Activated CD4-positive, alpha-beta T cell treated with anti-CD3 and anti-CD28 coated beads, Interleukin-2, amount 50 U/mL, for 16 hours (primary cell): ENCODE measurements at places on chromosomes 2 and 18.

DNA sequence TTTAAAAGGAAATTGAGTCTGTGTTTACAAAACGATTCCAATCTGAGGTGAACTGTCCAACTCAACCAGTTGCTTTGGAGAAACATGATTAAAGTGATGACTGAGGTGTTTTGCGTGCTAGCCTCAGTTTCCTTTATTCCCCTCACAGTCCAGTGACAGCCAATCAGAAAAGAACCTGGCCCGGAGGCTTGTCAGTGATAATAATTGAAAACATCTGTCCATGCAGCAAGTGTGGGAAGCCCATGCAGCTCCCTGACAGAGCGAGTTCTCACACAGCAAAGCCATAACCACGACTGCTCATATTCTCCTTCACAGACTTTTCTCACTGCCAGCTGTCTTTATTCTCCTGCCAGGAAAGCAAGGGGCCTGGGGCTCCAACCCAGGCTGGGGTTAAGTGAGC, 613.4 kb downstream of the ARHGAP15 start:
- DNase-seq: no peak

DNA sequence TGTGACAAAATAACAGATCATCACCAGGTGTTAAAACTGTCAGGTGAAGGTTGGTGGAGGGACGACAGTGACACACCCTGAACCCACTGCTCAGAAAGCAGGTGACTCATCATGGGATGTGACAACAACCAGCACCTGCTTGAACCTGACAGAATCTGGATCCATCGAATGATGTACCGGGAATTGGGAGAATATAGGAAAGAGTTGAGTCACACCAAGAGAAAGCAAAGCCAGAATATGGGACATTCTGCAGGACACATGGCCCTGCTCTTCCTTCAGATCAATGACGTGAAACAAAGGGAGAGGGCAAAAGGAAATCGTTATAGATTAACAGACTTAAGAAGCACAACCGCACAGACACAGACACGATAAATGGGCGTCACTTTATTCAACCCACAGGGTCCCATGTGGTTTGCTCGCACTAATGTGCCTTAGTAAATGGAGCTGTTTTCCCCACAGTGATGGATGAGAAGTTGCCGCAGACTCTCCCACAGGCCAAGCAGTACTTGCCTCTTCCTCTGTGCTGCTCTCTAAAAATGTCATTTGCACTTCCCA, 100.1 kb downstream of the CRACDL start:
- peak; percentile 27 for DNase-seq

GRCh38 chr2:101272045-101272784, 19.5 kb downstream of the CNOT11 start:
- peak; percentile 89 for DNase-seq

GRCh38 chr2:88831792-88832248, 140.3 kb downstream of the RPIA start:
- DNase-seq: peak; percentile 58

DNA sequence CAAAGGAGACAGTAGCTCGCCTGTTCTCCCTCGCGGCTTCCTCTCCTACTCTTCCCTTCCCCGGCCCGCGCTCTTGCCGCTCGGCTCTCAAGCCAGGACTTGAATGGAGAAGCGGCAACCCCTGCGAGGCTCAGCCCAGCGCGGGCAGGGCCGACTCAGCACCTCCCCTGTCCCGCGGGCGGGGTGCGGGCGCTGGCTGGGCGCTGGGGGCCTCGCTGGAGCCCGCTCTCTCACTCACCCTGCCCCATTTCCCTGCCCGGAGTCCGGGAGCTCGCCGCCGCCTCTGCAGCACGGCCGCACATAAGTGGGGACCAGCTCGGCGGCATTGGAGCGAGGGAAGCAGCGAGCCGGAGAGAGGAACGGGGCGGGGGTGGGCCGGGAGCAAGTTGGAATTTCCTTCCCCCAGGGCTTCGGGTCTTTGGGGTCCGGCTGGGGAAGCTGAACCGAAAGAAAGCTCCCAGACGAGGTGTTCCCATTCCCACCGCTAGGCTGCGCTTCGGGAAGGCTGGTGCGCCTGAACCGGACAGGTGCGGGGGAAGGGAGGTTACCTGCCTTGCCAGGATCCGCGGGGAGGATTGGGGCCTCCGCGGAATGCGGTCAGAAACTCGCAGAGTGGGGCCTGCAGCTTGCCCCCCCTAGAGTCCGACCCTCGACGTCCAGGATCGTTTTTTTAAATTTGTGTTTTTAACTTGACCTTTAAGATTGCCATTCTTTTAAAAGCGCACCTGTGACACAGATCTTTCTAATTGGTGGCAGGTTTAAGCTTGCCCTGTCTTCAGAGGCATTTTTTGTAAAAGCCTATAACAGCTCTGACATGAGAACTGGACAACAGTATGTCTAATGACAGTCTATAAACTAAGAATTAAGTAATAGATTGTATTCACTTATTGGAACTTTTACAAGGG, at the start of gene COBLL1:
TSS of gene COBLL1 (minus strand) at position 105 of the 905 bp plus-strand sequence. CDS start 627 bp downstream, outside the sequence.
- peak; percentile 46 for DNase-seq

DNA sequence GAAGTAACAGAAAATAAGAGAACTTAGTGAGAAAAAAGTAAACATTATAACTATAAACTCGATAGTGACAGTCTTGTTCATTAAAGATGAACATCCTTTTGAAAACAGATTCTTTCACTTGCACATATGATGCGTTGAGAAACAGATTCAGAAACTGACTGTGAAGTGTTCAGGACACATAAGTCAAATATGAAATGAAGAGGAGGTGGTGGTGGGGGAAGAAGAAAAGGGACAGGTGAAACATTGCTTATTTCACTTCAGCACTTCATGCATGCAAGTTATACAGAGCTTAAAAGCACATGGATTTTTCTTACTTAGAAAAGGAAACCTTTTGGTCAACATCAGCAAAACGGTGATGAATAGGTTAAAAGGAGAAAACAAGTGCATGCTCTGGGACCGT, 42.5 kb downstream of the STAT4 start:
- DNase-seq: no peak

- DNase-seq: peak; percentile 65
Measured at GRCh38 chr2:204177977-204178522, 241.5 kb downstream of the ICOS start.

- DNase-seq: no peak
Measured at GRCh38 chr2:170207901-170208300, 30.0 kb downstream of the MYO3B start.

GRCh38 chr18:35610089-35610488, 28.5 kb downstream of the GALNT1 start:
- no peak for DNase-seq

GRCh38 chr2:9164112-9164608, 42.5 kb upstream of the ASAP2 start:
- no peak for DNase-seq

- no peak for DNase-seq
Measured at GRCh38 chr2:58539973-58540372, 298.8 kb upstream of the FANCL start.

GRCh38 chr2:85154048-85154753, 21.0 kb downstream of the TCF7L1 start:
- no peak for DNase-seq

- DNase-seq: no peak
Measured at GRCh38 chr2:40201425-40201824, 250.5 kb downstream of the SLC8A1 start.

GRCh38 chr2:162433491-162433890, 89.6 kb downstream of the GCA start:
- no peak for DNase-seq

- DNase-seq: no peak
Measured at GRCh38 chr2:36753706-36754221, 57.3 kb downstream of the VIT start.

DNA sequence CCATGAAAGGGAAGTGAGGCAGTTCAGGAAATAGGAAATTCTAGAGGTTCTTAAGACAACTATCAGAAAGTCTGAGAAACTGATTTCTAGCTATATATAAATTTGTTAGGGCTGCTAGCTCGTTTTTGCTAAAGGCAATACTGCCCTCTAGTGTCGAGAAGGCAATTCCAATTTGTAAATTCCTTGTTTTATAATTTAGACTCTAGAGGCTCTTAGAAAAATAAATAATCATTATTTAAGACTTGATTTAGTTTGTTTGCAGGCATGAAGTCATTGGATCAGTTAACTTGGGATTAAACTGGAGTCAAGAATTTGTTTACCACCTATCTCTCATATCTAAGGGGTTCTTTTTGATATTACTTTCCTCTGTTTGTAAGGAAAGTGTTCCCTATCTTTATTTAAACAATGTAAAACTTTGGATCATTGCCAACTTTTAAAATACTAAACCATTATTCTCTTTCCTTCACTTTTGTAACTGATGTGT, 66.2 kb downstream of the ACVR2A start:
- peak; percentile 46 for DNase-seq

- no peak for DNase-seq
Measured at GRCh38 chr2:30661173-30662107, 145.8 kb downstream of the CAPN13 start.

GRCh38 chr2:222115296-222115695, 183.5 kb downstream of the PAX3 start:
- no peak for DNase-seq

DNA sequence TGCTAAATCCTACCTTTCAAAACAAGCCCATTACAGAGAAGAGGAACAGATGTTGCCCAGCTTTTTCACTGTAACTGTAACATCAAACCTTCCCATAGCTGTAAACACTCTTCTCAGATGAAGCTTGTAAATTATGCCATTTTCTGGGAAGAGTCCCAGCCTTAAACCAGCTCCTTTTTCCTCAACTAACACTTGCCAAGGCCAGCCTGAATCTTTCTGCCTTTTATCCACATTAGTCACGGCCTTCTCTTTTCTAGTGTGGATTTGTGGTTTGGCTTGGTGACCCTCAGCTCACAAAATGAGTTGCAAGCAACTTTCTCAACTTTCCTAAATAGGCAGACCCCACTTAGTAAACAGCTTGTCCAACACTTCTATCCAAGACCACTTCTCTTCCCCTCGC, 90.2 kb downstream of the CABLES1 start:
- no peak for DNase-seq

DNA sequence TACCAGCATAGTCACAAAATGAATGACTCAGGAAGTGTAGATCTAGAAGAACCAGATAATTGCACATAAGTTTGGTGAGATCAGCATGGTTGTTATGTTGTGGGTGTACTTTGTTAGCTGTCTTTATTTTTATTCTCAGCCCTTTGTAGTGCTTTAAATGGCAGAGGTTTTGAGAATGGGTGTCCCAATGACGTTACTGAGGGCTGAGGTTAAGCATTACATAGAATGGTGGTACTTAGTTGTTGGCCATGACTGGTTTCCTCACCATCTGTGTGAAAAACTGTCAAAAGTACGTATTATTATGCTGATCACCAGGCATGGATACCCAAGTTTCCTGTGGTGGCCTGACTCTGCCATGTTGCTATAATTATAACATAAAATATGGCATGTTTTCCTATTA, 165.8 kb downstream of the UBE2E3 start:
- DNase-seq: no peak

DNA sequence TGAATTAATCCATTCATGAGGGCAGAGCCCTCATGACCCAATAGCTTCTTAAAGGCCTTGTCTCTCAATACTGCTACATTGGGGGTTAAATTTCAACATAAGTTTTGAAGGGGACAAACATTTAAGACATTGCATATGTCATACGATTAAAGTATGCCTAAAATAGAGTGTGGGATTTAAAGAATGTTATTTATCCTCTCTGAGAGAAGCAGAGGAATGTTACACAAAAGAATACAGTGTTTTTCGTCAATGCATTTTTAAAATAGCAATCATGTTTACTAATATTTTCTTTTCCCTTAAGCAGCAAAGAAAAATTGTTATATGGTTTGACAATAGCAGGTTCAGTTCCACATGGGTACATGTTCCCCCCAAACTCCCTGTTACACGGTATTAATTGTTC, 363.1 kb downstream of the NUP35 start:
- DNase-seq: no peak

DNA sequence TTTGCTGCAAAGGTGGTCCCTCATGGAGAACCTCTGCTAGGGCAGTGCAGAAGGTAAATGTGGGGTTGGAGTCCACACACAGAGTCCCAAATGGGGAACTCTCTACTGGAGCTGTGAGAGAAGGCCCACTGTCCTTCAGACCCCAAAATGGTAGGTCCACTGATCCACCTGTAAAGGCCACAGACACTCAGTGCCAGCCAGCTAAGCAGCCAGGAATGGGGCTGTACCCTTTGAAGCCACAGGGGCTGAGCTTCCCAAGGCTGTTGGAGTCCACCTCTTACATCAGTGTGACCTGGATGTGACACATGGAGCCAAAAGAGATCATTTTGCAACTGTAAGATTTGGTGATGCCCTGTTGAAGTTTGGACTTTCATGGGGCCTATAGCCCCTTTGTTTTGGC, 252.4 kb upstream of the GULP1 start:
- DNase-seq: no peak
